NCI-H1436 treated with DMSO at 0.1 percent for 48 hours (cell line): ENCODE measurements at places on chromosomes 16 and 17.

- no peak for DNase-seq
Observed at GRCh38 chr16:1542533-1542932, 9.1 kb downstream of the TMEM204 start.

- no peak for DNase-seq
Observed at GRCh38 chr17:45946841-45947256, 52.2 kb upstream of the STH start.

DNA sequence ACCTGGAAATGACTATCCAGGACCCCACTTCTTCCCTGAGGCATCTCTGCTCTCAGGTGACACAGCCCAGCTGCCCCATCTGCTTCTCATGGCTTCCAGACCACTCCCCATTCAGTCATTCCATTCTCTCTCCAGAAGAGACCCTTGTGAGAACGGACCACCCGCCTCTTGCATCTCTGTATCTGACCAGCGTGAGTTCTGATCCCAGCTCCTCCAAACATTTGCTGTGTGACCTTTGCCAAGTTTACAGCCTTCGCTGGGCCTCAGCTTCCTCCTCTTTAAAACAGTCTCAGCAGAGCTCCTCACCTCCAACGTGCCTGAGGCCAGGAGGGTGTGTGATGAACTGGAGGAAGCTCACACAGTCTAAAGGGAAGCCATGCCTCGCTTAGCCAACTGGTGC, 39.6 kb downstream of the C16orf82 start:
- DNase-seq: no peak

- no peak for DNase-seq
Observed at GRCh38 chr17:8312251-8312650, 2.2 kb downstream of the ARHGEF15 start.

DNA sequence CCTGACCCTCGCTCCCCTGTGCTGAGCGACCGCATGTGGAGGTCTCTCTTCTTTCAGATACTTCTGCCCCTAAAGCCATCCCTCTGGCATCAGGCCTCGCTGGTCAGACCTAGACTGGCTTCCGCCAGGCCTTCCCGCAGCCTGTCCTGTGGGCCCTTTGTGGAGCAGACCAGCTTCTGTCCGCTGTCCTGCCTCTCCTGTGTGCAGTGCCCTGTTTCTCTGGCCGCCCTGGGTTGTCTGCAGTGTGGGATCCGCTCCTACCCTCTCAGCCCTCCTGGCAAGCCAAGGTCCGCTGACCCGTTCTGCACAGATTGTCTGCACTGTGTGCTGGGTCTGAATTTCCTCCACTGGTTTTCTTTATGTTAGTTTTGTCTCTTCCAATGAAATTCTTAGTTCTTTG, 21.5 kb upstream of the MC1R start:
- no peak for DNase-seq

- no peak for DNase-seq
Observed at GRCh38 chr16:391885-392335, 5.1 kb upstream of the NME4 start.

DNA sequence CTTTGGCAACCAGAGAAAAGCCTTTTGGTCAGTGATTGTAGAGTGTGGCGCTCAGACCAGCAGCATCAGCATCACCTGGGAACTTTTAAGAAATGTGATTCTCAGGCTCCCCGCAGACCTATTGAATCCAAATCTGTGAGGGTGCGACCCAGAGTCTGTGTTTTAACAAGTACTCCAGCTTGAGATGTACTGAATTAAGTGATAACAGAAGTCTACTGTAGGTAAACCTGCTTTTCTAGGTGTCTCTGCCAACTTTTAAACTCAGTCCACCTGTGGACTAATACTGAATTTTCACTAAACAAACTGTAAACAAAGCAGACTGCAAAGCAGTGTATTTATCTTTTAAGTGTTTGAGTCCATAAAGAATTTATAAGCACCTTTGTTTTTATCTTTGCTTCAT, 43.6 kb downstream of the NUP93 start:
- no peak for DNase-seq

DNA sequence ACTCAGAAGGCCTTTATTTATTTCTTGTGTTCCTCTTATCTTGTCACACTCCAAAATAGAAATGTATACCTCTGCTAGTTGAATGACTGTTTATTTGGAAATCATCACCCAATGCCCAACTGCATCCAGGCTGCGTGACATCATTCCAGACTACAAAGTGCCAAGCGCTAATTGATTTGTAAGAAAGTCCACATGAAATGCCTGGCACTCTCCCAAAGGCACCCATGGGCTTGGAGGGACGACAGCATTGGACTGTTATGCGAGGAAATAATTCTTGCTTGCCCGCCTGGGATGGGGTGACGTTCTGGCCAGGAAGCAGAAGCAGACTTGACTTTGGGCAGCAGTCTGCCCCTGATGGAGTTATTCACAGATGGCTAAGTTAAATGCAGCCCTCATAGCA, 165.9 kb downstream of the CDH13 start:
- no peak for DNase-seq

GRCh38 chr17:10121971-10122707, 76.3 kb downstream of the GAS7 start:
- DNase-seq: no peak

DNA sequence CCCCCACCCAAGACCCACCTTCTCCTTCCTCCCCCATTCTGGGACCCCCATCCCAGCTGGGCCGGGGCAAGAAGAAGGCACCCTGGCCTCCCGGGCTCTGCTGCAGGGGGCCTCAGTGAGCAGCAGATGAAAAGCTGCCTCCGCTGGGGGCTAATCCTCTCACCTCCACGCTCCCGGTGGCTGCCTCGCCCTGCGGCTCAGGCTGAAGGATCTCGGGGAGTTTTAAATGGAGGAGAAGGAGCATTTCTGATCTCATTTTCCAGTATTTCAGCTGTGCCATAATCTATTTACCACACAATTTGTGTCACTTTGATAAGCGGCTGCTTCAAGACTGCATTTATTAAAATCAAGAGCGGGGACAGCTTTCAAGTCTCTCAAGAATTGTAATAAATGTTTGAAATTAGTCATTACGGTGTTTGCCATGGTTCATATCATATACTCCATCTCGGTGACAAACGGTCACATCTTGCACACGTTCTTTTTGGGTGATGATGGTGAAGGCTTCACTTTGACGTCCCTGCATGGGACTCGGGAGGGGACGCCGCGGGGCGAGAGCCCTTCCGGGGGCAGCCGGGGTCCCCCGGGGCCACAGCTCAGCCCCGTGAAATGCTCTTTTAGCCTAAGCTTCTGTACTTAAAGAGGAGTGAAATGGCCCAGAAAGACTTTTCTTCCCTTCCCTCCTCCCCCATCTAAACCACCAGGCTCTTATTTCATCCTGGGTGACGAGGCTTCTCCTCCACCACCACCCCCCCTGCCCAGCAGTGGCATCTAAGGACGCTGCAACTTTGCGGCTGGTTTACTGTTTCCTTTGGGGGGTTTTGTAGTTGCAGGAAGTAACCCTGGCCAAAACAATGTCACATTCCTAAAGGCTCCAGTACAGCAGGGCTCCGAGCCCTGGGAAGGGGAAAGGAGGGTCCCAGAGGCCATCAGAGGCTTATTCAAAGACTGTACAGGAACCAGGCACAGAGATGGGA, 313.1 kb upstream of the TNRC6C start:
- DNase-seq: no peak

GRCh38 chr17:76416457-76416856, 32.0 kb downstream of the SPHK1 start:
- DNase-seq: no peak

DNA sequence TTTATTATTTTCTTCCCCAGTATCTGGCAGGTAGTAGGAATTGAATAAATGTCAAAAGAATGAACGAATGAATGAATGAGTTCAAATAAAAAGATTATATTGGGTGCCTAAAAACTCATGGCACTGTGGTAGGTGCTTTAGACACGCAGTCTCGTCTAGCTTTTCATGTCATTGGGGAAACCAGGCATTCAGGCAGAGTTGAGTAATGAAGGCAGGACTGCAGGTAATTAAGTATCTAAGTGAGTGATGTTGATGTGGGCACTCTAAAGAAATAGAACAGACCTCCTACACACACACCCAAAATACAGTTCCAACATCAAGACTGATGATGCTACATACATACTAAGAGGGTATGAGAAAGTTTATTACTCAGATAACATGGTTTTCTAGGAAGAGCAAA, 96.6 kb downstream of the ZNF18 start:
- no peak for DNase-seq

GRCh38 chr16:53984936-53985335, 281.0 kb downstream of the FTO start:
- DNase-seq: no peak

- no peak for DNase-seq
Observed at GRCh38 chr17:28029044-28029443, 13.4 kb upstream of the NLK start.
